CD14-positive monocyte (primary cell): ENCODE measurements at places on chromosomes 7 and 10. TPM values are rescaled to one million over a fixed set of nuclear protein-coding genes. Genes with fewer than 3 reads are reported as not detected.
A peak's percentile ranks its signal among the peaks of the same experiment; 100 is the strongest.

- DNase-seq = peak; percentile 14
- no peak overlapping the region for H3K4me3 ChIP-seq
- H3K27ac ChIP-seq = no peak overlapping the region
- peaks cover 5% of the 10 kb centered on the region for H3K4me1 ChIP-seq
- H3K27me3 ChIP-seq = peaks cover 25% of the 10 kb centered on the region
- H3K36me3 ChIP-seq = no peaks in the 10 kb centered on the region
Measured at GRCh38 chr7:17564678-17565212, 266.3 kb downstream of the AHR start.

GRCh38 chr10:52481986-52482555 is 168.0 kb downstream of the DKK1 start:
- H3K27ac ChIP-seq = no peak overlapping the region
- no peaks in the 10 kb centered on the region for H3K4me1 ChIP-seq
- no peak overlapping the region for H3K4me3 ChIP-seq
- no peaks in the 10 kb centered on the region for H3K36me3 ChIP-seq
- no peaks in the 10 kb centered on the region for H3K27me3 ChIP-seq

DNA sequence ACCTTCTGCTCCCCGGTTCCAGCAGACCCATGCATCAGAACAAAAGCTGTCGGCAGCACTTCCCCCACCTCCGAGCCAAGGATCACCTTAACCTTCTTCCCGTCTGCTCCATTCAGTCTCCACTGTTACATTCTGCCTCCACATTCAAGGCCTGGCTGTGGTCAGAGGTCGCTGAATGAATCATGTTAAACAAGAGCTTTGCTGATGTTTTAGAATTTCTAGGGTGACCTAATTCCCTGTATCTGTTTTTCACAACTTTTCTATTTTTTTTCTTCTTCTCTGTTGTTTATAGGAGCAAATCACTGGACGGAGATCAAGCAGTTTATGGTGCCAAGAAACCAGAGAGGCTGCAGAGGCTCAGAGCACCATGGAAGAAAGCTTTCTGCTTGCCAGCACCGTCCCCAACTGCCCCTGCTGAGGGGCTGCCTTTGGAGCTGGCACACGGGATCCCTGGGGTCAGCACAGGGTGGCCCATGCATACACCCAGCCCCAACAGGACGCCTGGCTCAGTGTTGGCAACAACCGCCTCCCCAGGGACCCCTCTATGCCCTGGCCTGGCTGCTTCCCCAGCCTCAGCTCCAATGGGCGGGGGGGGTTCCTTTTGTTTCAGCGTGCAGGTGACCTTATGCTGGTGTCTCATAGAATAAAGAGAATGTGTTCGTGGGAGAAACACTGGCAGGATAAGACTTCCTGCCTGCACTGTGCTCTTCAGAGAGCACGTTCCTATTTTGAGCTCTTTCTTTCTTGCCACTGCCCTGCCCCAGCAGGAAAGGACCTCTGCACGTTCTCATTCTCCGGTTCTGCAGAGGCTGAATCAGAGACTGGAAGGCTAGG is 182.7 kb upstream of the LYZL2 start:
- H3K4me3 ChIP-seq = no peak overlapping the region
- H3K4me1 ChIP-seq = peaks cover 4% of the 10 kb centered on the region
- no peak for DNase-seq
- H3K27me3 ChIP-seq = no peaks in the 10 kb centered on the region

GRCh38 chr7:154744256-154744860 is 258.6 kb downstream of the PAXIP1 start:
- no peak for DNase-seq
- H3K27me3 ChIP-seq = no peaks in the 10 kb centered on the region
- H3K36me3 ChIP-seq = no peaks in the 10 kb centered on the region
- H3K4me1 ChIP-seq = no peaks in the 10 kb centered on the region

- H3K27me3 ChIP-seq = no peaks in the 10 kb centered on the region
- no peaks in the 10 kb centered on the region for H3K4me1 ChIP-seq
- H3K4me3 ChIP-seq = no peak overlapping the region
- H3K27ac ChIP-seq = no peak overlapping the region
- no peak for DNase-seq
- H3K36me3 ChIP-seq = no peaks in the 10 kb centered on the region
Measured at GRCh38 chr7:138726288-138726687, 25.1 kb upstream of the SVOPL start.

DNA sequence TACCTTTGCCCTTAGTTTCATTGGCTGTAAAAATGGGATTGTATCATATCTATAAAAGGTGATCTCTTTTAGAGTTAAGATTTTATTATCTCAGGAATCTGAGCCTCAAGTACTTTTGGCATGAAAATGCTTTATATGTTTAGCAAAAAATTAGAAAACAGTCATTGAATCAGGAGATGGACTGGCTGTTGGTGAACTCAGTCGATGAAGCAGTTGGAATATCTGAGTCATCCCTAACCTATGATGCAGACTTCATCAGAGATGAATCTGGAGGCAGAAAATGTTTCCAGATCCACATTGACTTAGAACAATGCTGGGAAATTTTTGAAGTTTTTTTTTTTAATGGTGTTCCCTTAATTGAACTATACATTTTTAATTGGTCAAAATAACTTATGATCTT is 228.5 kb downstream of the SLC25A13 start:
- peaks cover 2% of the 10 kb centered on the region for H3K27me3 ChIP-seq
- H3K4me3 ChIP-seq = no peak overlapping the region
- no peaks in the 10 kb centered on the region for H3K36me3 ChIP-seq
- H3K27ac ChIP-seq = no peak overlapping the region

GRCh38 chr10:122669842-122670241 is 29.8 kb downstream of the C10orf120 start:
- H3K4me1 ChIP-seq = no peaks in the 10 kb centered on the region
- H3K36me3 ChIP-seq = no peaks in the 10 kb centered on the region
- H3K4me3 ChIP-seq = no peak overlapping the region
- H3K27me3 ChIP-seq = no peaks in the 10 kb centered on the region

GRCh38 chr7:30557245-30557644 is 37.4 kb upstream of the GARS1 start:
- H3K27ac ChIP-seq = no peak overlapping the region
- no peaks in the 10 kb centered on the region for H3K27me3 ChIP-seq
- H3K4me1 ChIP-seq = no peaks in the 10 kb centered on the region
- DNase-seq = no peak

DNA sequence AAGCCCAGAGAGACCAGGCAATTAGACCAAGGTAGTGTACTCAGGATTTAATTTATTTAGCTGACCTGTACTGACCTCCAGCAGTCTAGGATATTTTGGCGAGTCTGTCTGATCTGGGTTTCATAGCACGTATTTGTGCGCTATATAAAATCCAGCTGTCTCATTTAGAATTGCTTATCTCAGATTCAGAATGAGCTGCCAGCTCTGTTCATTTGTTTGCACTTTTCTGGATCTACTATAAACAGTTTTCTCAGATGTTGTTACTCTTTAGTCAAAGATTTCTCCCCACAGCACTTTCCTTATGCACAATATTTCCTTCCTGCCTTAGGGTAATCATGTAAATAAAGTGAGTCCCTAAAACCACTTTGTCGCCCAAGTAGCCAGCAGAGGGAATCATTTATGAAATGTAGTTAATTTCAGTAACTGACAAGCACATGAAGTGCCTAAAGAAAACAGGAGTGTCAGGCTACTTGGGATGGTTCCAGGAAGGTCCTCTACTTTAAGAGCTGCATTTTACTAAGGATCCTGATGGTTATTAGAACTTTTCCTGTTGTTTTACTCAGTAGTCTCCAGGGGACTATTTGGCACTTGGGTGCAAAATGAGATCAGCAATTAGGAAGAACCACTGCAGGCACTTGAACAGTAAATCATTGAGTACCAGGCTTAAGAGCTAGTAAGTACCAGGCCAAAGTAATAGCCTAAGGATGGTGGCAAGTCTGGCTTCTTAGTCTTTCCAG is 226.4 kb downstream of the TWIST1 start:
- H3K36me3 ChIP-seq = no peaks in the 10 kb centered on the region
- H3K27ac ChIP-seq = no peak overlapping the region
- DNase-seq = no peak
- no peaks in the 10 kb centered on the region for H3K4me1 ChIP-seq

- H3K36me3 ChIP-seq = peaks cover 90% of the 10 kb centered on the region
- H3K27ac ChIP-seq = no peak overlapping the region
- H3K4me1 ChIP-seq = no peaks in the 10 kb centered on the region
- DNase-seq = no peak
- no peak overlapping the region for H3K4me3 ChIP-seq
Measured at GRCh38 chr10:91953600-91954160, 30.1 kb downstream of the BTAF1 start.

GRCh38 chr7:48147078-48147591 is 24.1 kb upstream of the ABCA13 start:
- no peak for DNase-seq
- H3K4me1 ChIP-seq = no peaks in the 10 kb centered on the region
- H3K27me3 ChIP-seq = no peaks in the 10 kb centered on the region
- H3K27ac ChIP-seq = no peak overlapping the region
- no peaks in the 10 kb centered on the region for H3K36me3 ChIP-seq
- H3K4me3 ChIP-seq = no peak overlapping the region

DNA sequence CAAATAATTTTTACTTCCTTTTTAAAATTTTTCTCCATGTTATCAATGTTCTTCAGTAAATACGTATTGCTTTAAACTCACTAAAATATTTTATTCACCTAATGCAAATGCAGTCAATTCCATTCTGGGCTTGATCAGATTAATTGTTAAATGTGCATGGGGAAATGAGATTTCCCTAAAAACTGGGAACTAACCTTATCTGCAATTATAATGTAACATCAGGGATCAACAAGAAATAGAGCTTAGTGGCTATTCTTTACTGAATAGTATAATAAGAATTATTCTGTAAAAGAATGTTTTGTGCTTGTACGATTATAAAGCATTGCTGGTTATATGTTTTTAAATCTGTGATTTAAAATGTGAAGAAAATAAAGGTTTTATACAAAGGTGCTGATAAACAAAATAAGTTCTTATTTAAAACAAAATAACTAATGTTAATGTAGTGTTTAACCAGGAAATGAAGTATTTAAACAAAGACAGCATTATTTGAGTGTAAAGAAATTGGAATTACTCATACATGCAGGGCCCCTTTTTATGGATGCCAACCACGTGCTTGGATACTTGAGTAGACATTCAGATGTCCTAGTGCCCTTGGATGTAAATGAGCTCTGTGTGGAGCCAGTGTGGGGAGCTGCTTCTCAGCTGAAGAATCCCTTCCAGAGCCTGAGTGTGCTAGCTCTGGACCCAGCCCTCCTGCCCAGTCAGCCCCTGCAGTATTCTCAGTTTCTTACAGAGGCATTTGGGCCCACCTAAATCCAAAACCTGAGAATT is 84.2 kb downstream of the REEP3 start:
- no peak overlapping the region for H3K27ac ChIP-seq
- DNase-seq = no peak
- no peaks in the 10 kb centered on the region for H3K4me1 ChIP-seq

DNA sequence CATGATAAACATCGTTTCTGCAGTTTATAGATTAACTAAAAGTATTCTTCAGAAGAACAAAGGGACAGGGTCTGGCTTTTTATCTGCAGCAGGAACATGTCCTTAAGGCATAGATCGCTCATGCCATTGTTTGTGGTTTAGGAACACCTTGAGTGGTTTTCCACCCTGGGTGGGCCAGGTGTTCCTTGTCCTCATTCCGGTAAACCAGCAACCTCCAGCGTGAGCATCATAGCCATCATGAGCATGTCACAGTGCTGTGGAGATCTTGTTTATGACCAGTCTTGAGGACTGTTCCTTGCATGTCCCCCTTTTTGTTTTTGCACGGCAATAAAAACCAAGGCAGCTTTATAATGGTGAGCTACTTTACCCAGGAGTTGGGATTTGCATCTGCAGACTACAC is 33.9 kb downstream of the STOX1 start:
- H3K4me3 ChIP-seq = no peak overlapping the region
- no peaks in the 10 kb centered on the region for H3K27me3 ChIP-seq
- no peak for DNase-seq

DNA sequence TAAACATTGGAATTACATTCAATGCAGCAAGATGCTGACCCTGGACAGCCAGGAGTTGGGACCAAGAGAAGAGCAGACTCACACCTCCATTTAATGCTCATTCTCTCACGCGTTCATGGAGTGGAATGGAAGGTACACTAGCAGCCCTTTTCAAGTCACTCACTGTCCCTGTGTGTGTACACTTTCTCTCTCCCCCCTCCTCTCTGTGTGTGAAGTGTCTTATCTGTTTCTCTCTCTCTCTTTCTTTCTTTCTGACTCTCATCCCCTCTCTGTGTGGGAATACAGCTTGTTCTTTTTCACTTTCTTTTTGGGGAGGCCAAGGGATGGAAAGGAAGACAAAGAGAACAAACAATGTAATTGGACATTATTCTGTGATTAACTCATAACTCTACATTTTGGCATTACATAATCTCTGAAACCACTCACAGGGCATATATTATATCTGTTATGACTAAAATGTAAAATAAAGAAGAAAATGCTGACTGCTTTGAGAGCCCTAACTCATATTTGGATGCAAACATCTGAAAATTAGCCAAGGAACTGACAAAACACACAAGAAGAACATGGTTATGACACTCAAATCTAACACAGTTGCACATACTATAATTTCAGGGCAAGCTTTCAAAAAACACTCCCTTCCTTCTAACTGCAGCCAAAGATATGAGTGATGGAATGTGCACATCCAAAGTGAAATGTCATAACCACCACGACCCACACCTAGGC is 188.8 kb downstream of the PARD3 start:
- H3K4me1 ChIP-seq = no peaks in the 10 kb centered on the region
- H3K4me3 ChIP-seq = no peak overlapping the region
- H3K36me3 ChIP-seq = no peaks in the 10 kb centered on the region
- H3K27ac ChIP-seq = no peak overlapping the region
- DNase-seq = no peak

DNA sequence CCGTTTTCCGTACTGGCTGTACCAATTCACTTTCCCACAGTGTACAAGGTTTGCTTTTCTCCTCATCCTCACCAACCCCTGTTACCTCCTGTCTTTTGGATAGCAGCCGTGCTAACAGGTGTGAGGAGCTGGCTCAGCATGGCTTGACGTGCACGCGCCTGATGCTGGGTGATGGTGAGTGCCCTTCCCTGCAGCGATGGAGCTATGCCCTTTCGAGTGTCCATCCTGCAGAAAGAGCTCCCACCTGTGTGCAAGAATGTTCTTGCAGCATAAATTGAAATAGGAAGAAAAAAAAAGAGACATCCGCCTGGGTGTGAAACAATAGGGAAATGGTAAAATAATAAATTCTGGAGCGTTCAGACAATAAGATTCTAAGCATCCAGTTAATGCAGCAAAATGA is 9.5 kb upstream of the UBE3C start:
- no peak overlapping the region for H3K4me3 ChIP-seq
- H3K27me3 ChIP-seq = no peaks in the 10 kb centered on the region
- DNase-seq = no peak
- H3K27ac ChIP-seq = no peak overlapping the region
- H3K36me3 ChIP-seq = no peaks in the 10 kb centered on the region

DNA sequence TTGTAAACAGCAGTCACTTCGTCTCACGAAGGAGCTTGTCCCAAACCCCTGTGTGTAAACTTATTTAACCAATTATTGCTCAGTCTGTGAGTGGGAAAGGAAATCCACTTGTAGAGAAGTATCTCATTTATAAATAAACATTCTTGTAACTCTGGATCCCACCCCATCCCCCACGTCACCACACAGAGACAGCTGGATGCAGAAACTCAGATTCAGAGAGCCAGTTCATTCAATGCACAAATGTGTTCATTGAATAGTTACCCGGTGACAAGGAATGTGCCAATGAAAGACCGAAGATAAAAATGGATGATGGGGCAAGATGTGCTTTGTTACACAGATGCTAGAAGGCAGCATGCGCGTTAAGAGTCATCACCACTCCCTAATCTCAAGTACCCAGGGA is 8.3 kb upstream of the OCM start:
- no peak overlapping the region for H3K27ac ChIP-seq
- H3K36me3 ChIP-seq = no peaks in the 10 kb centered on the region
- H3K4me3 ChIP-seq = no peak overlapping the region

The IKZF1 gene
- 80.2 TPM for polyA plus RNA-seq

The NUDT13 gene
- polyA plus RNA-seq = 0.69 TPM

The ZNF425 gene
- polyA plus RNA-seq = not detected

The EN2 gene
- polyA plus RNA-seq = not detected

The POLR2J2 gene
- 1.1 TPM for polyA plus RNA-seq

The STAG3 gene
- polyA plus RNA-seq = 0.39 and 0.99 TPM in 2 replicates
